NCI-H2171 (cell line): ENCODE measurements at places on chromosomes 12 and 14.

DNA sequence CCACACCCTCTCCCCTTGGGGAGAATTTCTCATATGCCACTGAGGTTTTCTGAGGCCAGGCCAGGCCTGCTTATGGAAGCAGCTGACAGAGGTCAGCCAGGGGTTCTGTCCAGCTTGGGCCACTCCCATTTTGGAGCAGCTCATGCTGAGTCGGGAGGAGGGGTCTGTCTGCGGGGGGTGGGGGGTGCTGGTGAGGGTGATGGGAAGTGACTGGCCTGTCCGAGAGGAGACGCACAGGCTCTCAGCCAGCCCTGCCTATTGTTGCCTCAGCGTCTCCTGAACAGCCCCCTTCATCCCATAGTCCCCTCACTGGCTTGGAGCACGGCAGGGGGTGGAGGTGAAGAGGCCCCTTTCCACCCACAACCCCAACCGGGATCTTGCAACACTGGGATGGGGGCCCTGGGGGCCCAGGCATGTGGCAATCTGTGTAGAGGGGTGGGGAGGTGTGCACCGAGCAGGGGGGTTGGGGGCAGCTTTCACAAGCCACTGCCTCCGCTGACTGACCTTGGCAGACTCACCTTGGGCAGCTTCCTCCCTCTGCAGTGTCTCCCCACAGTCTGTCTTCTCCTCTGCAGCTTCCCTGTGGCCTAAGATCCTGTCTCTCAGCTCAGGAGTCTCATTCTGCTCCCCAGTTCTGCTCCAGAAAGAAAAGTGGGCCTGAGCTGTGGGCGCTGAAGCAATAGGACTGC lies 5.5 kb downstream of the CEBPE start:
- no peak for DNase-seq

- no peak for DNase-seq
These were observed 256.9 kb upstream of the RGS6 start for GRCh38 chr14:71675126-71675899.

DNA sequence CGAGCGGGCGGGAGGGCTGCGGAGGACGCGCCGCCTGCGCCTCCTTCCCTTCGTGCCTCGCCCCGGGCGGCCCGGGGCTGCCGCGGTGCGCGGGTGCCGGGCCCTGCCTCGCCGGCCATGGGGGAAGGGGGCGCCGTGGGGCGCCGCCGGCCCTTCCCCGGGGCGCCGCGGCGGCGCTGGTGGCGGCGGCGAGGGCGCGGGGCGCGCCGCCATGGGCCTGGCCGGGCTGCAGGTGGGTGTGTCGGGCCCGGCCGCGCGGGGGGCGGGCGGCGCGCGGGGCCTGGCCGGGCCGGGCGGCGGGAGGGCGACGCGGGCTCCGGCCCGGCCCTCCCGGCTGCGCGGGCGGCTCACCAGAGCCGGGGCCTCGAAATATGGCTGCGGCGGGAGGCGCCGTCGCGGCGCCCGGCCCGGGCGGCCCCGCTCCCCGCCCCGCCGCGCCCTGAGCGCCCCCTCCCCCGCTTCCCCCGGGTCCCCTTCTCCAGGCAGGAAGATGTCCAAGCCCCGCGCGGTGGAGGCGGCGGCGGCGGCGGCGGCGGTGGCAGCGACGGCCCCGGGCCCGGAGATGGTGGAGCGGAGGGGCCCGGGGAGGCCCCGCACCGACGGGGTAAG lies 5.1 kb downstream of the KMT5A start:
- no peak for DNase-seq

DNA sequence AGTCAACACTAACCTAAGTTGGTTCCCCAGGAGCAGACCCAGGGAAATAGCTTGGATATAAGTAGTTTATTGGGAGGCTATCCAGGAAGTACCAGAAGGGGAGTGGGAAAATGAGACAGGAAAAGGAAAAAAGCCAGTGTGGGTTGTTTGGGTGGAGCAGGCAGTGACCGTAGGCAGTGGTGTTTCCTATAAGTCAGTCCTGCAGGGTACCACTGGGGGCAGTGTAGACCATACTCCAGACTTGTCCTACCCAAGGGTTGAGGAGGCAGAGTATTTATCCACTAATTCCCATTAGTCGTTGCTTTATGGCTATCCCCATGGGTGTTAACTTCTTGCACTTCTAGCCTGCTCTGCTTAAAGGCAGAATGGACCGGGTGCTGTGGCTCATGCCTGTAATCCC lies 6.4 kb upstream of the CCDC60 start:
- DNase-seq = no peak

- no peak for DNase-seq
These were observed 55.9 kb upstream of the LRRK2 start for GRCh38 chr12:40168868-40169267.

DNA sequence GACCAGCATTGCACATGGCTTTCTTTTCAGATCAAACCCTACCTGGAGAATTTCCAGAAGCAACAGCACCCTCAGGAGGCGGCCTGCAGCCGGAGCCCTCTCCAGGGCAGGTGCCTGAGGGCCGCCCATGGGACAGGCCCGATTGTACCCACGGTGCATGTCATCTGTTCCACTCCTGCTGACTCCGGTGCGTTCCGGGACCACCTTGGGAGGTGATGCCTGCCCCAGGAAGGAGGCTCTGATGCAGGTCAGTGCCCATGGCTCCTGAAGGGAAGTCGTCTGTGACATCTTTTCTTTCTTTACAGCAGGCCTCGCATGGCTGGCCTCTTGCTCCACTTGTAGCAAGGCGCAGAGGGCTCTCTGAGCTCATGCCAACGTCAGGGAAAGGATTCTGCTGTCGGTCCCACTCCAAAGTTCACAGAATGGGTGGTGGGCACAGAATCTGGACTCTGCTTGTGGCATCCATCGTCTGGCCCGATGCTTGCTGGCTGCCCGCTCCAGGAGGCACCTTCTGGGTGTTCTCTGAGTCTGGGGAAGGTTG lies 160.7 kb upstream of the RTL1 start:
- DNase-seq = no peak

DNA sequence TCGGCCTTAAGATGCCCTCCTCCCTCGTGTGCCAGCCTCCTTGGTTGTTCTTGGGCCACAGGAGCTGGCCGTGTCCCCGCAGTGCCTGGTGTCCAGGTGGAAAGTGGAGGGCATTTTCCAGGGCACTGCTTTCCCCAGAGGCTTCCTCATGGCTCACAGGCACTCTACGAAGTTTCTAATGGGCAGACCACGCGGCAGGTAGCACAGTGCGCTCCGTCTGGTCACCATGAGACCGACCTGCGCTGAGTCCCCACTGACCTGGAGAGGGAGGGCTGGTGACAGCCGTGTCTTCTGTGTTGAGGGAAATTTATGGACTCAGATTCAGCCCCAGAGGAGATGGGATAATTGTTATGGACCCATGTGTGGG lies 186.3 kb downstream of the ADGRD1 start:
- DNase-seq = no peak

GRCh38 chr12:94261119-94261518 lies 112.7 kb downstream of the PLXNC1 start:
- DNase-seq = no peak

DNA sequence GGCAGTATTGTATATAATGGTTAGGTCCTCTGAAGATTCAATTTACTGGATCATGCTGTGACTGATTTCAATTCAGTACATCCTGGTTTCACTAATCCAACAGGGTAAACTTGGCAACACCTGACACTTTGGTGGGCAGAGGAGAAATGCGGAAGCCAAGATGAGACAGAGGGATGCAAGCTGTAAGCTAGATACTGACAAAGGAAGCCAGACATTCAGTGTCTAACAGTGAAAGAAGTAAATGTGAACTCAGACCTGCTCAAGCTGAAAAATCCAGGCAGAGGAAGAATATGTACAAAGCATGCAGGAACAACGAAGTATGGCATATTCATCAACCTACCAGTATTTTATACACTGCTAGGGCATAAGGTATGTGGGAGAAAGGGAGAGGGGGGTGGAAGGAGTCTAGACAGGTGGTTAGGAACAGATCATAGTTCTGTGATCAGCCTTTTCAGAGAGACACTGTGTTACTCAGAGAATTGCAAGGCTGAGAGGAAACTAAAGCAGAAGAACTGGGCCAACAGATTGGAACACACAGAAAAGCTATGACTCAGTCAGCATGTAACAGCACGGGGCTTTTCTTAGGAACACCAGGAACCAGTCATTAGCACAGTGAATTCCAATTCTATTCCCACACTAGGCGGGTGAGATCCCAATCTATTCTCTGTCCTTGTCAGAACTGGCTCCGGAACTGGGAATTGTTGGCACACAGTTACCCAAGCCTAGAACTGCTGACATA lies 40.3 kb downstream of the NELL2 start:
- no peak for DNase-seq

GRCh38 chr14:105258846-105259245 lies 10.5 kb downstream of the BTBD6 start:
- DNase-seq = no peak

DNA sequence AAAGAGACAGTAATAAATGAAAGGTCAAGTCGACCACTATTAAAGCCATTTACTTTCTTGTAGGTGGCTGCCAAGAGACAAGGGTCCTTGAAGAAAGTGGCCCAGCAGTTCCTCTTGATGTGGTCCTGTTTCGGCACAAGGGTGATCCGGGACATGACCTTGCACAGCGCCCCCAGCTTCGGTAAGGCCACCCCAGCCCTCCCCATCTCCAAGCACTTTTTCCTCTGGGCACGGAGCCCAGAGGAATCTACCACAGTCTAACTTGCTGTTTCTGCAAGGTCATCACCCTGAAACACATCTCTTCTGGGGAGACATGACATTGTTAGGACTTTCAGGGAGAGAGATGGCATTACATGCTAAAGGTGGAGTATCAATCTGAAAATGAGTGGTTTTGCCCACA lies 53.8 kb upstream of the RIC8B start:
- no peak for DNase-seq
